ENCODE measurements at places on chromosomes 2 and 18.

DNA sequence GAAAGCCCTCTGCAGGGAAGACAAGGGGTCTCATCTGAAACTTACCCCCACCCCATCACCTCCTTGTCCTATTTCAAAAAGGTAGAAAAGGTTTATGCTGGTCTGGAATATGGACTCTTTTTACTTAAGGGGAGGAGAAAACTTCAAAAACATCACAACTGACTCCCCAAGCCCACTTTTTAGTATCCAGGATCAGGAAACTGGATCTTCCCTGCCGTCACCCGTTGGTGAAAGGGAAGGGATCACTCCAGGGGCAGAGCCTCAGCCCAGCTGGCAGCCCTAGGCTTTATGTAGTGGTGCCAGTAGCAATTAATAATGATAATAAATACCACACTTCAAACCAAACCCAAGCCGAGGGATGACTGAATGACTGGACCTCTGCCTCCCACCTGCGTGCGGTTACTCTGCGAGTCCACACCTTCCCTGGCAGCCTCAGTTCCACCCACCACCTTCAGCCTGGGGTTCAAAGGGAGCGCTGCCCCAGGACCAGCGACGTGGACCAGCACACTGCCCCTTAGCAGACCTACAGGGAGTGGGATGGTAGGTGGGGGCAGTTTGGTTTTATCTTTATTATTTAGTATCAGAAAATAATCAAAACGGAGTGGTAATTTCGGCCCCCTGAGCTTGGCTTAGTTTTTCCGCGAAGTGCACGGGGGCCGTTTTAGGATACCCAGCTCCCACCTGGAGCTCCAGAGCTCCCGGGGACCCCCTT is 4.9 kb upstream of the GATA6 start:
- no peak for DNase-seq

DNA sequence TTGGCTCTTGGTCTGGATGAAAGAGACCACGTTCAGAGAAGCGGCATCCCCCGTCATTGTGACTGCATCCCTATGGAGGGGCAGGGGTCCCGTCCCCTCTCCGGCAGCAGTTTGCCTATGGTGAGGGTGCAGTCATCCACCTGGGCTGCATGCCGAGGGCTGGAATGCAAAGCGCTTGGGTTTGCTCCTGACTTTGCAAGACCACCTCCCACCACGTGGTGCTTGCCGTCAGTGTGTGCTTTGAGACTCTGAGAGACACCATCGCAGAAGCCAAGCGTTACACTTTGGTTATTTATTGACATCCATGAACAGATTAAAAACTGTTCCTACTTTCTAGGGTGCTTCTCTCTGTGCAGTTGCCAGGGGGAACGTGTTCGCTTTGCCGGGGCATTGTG is 59.5 kb downstream of the SH3RF3 start:
- no peak for DNase-seq

GRCh38 chr2:55839182-55839819 is 84.3 kb downstream of the EFEMP1 start:
- no peak for DNase-seq

DNA sequence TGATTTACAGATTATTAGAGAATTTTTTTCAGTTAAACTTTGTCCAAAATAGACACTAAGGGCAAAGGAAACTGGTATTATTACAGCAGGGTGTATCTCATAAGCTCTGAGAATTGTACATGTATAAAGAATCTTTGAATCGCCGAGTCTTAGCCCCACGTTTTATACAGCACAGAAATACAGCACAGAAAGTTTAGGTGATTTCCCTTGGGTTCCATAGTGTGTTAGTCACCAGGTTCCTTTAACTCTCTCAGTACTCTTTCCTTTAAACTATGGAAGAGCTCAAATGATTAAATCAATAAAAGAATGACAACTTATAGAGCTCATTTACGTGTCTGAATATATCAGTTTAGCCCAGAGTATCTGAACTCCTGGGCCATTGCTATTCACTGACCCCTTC is 256.8 kb downstream of the NEDD4L start:
- DNase-seq = no peak

DNA sequence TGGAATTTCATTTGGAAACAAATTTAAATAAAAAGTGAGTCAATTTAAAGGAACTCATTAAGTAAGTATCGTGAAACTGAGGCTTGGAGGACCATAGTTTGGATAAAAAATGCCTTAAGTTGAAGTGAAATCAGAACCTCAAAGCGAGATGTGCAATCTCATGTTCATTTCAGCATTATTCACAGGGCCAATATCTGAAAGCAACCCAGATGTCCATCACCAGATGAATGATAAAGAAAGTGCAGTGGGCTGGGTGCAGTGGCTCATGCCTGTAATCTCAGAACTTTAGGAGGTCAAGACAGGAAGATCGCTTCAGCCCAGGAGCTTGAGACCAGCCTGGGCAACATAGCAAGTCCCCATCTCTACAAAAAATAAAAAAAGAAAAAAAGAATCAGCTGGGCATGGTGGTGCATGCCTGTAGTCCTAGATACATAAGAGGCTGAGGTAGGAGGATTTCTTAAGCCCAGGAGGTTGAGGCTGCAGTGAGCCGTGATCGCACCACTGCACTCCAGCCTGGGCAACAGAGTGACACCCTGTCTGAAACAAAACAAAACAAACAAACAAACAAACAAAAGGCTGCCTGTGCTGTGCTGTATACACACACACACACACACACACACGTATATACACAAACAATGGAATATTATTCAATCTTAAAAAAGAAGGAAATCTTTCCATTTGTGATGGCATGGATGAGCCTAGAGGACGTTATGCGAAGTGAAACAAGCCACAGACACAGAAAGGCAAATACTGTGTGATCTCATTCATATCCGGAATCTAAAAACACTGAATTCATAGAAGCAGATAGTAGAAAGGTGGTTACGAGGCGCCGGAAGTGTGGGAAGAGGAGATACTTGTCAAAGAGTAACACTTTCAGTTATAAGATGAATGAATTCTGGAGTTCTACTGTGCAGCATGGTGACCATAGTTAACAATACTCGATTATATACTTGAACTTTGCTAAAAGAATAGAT is 14.5 kb downstream of the SH3RF3 start:
- DNase-seq = no peak

GRCh38 chr2:17958466-17959092 is 80.1 kb downstream of the KCNS3 start:
- no peak for DNase-seq

GRCh38 chr18:9905401-9905922 is 8.4 kb upstream of the VAPA start:
- peak; percentile 45 for DNase-seq

- DNase-seq = no peak
These were observed 3.6 kb downstream of the INO80D start for GRCh38 chr2:206082298-206082843.

DNA sequence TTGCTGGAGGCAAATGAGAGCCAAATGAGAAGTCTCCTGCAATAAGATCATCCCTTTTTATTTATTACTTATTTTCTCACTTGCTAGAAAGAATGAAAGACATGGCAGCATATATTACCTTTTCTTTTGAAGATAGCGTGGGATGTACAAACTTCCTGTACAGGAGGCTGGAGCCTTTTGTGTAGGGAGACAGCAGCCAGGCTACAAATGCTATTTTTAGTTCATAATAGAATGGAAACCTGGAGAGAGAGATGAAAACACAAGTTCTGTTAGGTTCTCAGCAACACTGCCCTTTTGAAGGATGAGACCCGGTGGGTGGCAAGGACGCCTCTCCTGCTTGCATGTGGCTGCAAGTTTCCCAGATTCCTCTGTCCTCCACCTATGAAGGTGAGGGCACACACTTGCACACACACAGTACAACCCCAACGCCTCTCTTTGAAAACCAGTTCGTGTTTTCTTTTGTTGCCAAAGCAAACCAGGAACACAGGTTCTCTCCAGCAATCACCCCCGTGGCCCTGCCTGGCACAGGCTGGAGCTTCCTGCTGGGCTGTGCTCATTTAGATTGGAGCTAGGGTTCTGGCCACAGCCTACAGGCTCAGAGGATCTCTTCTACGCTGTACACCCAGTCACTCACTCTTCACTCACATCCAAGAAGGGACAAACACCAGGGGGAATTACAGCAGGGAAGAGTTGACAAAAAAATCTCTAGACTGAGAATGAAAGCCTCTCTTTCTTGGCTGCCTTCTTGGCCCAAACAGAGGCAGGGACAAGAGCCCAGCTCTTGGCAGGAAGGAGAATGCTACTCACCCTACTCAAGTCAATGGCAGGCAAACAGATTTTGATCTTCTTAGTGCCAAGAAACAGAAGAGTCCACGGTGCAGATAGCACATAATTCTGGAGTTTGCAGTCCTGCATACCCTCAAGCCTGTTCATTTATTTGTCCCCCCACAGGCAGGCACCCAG is 55.6 kb downstream of the MRPL35 start:
- DNase-seq = no peak

DNA sequence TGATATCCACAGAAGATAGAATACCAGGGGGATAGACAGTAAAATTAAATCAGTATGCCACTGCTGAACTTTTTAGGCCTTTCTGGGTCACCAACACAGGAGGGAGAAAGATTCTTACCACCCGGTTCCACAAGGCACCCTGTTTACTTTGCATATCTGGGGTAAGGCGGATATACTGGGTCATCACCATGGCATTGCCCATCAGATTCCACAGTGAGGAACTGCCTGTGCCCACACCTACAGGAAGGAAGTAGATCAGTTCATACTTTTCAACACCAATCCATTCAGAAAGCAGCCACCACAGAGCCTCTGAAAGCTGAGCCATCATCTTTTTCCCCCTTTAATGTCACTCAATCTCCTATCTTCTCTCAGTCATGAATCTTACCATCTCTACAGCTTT is 2.0 kb downstream of the LMAN2L start:
- no peak for DNase-seq

- DNase-seq = no peak
These were observed 92.2 kb upstream of the NCKAP5 start for GRCh38 chr2:133660510-133660909.

GRCh38 chr18:78092901-78093300 is 843.3 kb downstream of the GALR1 start:
- DNase-seq = no peak

- DNase-seq = no peak
These were observed 5.1 kb upstream of the ASIC4 start for GRCh38 chr2:219508971-219509779.

DNA sequence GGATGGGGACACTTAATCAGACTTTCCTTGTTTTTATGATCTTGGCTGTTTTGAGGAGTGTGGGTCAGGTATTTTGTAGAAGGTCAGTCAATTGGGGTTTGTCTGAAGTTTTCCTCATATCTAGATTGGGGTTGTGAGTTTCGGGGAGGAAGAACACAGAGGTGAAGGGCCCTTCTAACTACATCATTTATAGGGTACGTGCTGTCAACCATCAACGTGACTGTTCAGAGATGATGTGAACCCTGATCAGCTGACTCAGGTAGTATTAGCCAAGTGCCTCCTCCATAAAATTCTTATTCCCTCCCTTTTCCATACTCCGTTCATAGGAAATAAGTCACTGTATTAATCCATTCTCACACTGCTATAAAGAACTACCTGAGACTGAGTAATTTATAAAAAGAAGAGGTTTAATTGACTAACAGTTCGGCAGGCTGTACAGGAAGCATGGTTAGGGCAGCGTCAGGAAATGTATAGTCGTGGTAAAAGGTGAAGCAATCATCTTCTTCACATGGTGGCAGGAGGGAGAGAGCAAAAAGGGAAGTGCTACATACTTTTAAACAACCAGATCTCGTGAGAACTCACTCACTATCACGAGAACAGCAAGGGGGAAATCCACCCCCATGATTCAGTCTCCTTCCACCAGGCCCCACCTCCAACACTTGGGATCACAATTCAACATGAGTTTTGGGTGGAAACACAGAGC is 547.1 kb upstream of the LINC00305 start:
- DNase-seq = peak; percentile 92

DNA sequence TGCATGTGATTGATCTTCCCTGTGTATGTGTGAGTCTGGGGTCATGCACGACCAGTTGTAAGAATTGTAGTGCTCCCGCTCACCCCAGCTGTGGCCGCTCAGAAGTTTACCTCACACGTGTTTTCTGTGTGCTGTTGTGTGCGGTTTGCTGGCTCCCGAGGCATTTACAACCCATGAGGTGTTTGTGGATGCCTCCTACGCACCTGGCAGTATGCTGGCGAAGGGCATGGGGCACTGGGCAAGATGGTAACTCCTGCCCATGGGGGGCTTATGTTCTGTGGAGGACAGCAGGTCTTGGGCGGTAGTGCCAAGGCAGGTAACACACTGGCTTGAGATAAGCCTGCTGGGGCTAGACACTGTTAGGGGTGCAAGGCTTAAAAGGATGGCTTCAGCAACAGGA is 102.6 kb upstream of the HS6ST1 start:
- DNase-seq = no peak

DNA sequence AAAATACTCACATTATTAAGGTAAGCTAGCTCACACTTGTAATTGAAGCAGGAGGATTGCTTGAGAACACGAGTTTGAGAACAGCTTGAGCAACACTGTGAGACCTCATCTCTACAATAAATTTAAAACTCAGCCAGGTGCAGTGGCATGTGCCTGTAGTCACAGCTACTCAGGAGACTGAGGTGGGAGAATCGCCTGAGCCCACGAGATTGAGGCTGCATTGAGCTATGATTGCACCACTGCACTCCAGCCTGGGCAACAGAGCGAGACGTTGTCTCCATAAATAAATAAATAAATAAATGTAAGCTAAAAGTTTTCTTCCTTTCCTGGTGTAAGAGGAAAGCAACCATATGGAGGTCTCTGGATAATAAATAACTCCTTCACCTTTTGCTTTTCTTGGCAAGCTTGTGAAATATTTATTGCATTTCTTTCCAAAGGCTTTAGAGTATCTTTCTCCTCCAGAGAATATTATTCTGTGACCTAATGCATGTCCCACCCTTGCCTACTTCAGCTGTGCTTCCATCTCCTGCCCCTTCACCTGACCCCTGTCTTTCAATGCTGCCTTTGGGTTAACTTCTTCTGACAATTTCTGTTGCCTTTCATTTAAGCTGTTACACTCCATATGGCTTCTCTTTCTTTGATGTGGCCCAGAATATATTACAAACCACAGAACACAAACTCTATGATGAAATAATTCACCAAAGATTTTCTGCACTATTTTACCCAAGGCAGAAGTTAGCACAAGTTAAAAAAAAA is 280.7 kb upstream of the RND3 start:
- DNase-seq = no peak

- DNase-seq = no peak
These were observed 439.8 kb upstream of the LYPD1 start for GRCh38 chr2:133109772-133110171.

DNA sequence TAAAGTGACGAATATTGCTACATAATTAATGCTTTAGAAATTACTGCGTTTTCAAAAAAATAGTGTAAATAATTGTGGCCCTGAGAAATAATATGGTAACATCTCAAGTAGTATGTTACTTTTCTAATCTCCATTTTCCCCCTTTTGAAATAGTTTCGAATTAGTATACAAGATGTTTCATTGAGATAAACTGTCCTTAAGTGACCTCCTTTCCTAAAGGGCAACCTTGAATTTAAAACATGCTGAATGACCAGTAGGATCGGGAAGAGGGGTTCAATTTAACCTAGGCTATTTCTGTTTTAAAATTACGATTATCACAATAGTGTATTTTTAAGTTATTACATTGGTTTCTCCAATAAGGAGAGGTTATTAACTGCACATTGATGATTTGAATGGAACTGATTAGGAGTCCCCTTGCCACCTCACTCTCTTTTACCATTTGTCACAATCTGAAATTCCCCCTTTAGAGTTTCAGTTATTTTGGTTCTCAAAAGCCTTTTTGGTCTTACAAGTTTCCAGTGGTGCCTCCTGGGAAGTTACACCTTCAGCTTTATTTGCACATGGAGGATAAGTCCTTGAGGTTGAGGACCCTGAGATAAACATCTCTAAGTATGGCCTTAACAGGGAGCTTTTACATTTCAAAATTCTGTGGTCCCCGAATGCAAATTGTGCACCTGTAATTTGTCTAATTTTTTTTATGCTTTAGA is 2.3 kb downstream of the ACTR3 start:
- DNase-seq = no peak

GRCh38 chr2:203625701-203626100 is 80.7 kb upstream of the CD28 start:
- no peak for DNase-seq
